ENCODE measurements at places on chromosomes 2 and 18. TPM values are rescaled to one million over a fixed set of nuclear protein-coding genes. Genes with fewer than 3 reads are reported as not detected.

DNA sequence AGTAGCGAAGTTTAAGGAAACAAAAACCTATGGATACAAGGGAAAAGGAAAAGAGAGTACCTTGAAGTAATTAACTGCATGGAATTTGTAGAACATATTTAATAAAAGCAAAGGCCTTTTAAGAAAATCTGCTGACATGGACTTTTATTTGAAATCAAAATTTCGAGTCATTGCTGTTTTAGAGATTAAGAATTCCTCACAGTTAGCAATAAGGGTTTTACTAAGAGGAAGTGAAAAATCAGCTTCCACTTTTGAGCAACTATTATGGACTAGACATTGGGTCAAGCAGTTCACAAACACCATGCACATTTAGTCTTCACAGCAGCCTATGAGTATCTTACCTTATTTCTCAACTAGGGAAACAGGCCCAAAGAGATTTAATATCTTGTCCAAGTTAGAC is 876.3 kb downstream of the BCL11A start:
- DNase-seq = no peak

GRCh38 chr2:118548880-118549488 is 298.5 kb downstream of the EN1 start:
- DNase-seq = no peak

DNA sequence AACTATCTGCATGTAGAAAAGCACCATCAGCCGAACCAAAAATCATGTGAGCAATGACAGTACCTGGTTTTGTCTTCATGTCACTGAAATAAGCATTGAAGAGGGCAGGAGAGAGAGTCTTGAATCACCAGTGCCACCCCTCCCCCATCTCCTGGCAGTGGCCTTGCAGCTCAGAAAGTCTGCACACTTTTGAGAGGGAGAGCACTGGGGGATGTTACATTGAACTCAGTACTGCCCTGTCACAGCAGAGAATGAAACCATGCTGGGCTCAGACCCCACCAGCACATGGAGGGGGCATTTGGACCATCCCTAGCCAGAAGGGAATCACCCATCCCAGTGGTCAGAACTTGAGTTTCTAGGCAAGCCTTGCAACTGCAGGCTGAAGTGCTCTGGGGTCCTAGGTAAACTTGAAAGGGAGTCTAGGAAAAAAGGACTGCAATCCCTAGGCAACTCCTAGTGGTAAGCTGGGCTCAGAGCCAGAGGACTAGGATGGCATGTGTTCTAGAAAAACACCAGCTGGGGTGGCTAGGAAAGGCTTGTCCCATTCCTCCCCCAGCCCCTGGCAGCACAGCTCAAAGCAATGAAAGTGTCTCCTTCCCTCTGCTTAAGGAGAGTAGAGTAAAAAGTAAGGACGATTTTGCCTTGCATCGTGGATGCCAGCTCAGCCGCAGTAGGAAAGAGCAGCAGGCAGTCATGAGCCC is 259.9 kb upstream of the MYT1L start:
- peak; percentile 13 for DNase-seq

Gene FBXO15
- 3.1 TPM for total RNA-seq

Gene SCN7A
- total RNA-seq = 1.6 TPM

- DNase-seq = no peak
Measured at GRCh38 chr2:43326101-43326825, 99.9 kb upstream of the ZFP36L2 start.

DNA sequence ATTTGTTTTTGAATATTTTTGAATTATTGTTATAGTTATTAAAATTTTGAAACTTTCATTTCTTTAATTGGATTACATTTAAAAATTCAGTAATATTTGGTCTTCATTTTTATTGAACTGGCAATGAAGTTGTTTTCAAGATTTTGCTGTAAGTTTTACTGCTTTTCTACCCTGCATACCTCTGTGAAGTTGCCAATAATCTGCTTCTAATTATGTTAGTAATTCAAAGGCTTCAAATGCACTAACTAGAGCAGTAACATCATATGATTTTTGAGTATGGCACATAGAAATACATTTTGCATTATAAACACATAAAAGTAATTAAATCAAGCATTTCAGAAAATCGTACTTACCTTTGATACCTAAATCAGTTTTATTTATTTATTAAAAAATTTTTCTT is 40.3 kb upstream of the FAM171B start:
- no peak for DNase-seq

GRCh38 chr2:209976698-209977385 is 25.6 kb upstream of the RPE start:
- no peak for DNase-seq

GRCh38 chr18:8450013-8450412 is 159.2 kb upstream of the RAB12 start:
- no peak for DNase-seq

Gene RAB6D
- 0.62 TPM for total RNA-seq

Gene ARHGEF33
- 3.9 TPM for total RNA-seq

GRCh38 chr2:144261966-144262365 is 258.0 kb downstream of the ZEB2 start:
- no peak for DNase-seq

Gene EDAR
- not detected for total RNA-seq

Gene UGP2
- 83.9 TPM for total RNA-seq

DNA sequence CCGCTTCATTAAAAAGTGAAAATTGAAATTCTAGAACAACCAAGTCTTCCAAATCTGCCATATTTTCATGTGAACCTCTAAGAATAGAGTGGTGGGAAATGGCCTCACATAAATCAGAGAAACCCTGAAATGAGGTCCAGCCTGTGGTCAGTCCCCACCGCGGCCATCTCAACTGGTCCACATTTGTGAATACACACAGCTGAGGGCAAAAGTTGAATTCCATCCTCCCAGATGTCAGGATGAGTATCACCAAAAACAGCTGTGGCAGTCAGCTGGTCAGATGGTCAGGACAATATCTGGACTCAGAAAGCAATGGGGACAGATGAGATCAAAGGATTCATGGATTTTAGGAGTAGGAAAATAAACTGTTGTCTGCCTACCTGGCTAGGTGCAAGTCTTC is 219.4 kb upstream of the NCKAP5 start:
- no peak for DNase-seq

GRCh38 chr2:223029287-223029686 is 22.7 kb upstream of the KCNE4 start:
- DNase-seq = no peak

Gene ZSWIM2
- total RNA-seq = 1.2 TPM

Gene CD302
- 2.5 TPM for total RNA-seq

Gene ACVR1C
- total RNA-seq = 20.7 TPM

Gene NEU4
- 0.31 TPM for total RNA-seq

DNA sequence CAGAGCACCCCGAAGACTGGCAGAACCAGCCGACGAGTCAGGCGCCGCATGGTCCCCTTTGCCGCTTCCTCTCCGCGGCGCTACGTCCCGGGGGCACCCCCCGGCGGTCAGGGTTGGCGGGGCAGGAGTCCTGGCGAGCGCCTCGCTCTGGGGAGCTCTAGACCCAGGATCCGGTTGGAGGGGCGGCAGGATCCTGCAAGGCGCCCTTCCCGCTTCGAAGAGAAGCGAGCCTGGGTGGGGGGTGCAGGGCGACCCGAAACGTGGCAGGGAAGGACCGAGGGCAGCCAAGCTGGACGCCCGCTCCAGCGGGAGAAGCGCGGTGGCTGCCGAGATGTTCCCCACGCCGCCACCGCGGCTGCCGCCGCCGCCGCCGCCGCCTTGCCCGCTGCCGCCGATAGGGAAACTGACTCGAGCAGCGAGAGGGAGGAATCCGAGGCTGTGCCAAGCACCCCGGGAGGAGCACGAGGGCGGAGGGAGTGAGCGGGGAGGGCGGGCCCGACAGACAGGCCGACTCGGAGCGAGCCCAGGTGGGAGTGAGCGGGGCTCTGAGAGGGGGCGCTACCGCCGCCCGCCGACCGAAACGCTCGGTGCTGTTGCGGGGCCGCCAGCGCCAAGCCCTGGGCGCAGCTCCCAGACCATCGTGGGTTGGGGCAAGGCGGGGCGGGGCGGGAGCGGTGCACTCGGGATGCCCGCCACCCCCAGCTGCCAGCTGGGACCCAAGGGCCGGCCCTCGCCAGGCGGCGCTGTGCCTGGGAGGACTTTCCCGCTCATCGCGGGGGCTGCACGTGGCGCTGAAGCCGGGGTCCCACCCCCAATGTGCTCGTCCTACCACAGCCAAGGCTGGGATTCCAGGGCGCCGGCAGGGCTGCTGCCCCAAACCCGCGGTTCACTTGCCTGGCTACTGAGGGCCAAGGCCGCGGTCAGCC is at the start of gene GALNT14:
Gene GALNT14, minus strand, starts transcription at position 404 of the 926 bp plus-strand sequence. Its CDS starts 354 bp downstream, at position 50.
- peak; percentile 62 for DNase-seq

GRCh38 chr2:47460766-47461165 is 57.8 kb downstream of the MSH2 start:
- no peak for DNase-seq

DNA sequence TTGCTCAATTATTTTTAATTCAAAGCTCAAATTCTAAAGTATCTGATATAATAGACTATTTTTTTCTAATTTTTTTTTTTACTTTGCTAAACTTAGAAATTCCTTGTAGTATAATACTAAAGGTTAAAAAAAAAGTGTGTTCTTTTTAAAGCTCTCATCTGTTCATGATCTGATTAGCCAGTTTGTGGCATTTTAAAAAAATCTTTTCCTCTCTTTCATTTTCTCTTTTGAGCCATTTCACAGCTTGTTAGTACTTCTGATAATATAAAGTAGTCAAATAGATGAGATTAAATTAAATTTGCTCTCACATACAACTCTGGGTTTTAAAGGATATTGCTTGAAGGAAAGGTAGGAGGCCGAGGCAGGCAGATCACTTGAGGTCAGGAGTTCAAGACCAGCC is 40.7 kb upstream of the NEMP2 start:
- DNase-seq = no peak

DNA sequence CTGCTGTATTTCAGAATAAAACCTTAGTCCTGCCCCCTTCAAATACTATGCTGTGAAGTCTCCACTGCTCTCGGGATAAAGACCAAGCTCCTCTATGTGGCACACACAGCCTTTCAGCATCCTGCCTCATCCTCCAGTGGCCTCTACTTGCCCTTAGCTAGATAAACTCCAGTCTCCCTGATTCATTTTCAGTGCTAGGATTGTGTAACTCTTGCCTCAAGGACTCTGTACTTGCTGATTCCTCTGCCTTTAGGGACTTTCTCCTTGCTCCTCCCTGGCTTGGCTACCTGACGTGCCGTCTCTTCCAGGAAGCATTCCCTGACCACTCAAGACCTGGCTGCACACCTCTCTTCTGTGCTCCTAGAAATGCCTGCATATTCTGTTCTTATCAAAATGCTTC is 416.7 kb downstream of the MTX2 start:
- no peak for DNase-seq

DNA sequence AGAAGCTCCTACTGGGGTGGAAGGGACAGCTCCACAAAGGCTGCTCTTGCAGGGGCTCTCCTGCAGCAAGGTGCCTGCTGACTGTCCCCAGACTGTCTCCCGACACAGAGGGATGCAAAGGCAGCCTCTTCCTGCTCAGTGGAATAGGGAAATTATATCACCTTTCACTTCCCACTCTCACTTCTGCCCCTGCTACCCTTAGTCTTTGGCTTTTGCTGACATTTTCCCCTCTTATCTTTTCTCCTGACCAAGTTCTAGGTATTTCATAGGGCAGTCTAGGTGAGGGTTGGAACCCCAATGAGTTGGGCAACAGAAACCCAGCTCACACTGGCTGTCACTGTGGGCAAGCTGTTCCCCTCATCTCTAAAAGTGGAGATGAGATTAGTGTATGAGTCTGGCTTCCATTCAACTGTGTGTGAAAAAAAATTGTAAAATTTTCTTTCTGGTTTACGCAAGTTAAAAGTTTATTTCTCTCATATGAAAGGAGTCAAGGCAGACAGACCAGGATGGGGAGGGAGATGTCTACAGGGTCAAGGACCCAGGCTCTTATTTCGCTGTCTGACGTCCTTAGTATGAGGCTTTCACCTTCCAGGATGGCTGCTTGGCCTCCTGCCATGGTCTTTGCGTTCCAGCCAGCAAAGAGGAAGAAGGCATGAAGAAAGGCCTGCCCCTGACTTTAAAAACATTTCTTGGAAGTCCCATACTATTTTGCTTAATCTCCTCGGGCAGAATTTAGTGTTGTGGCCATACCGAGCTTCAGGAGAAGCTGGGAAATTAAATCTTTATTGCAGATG is 7.5 kb upstream of the MOCOS start:
- DNase-seq = no peak

Gene TSN
- 78.3 TPM for total RNA-seq

DNA sequence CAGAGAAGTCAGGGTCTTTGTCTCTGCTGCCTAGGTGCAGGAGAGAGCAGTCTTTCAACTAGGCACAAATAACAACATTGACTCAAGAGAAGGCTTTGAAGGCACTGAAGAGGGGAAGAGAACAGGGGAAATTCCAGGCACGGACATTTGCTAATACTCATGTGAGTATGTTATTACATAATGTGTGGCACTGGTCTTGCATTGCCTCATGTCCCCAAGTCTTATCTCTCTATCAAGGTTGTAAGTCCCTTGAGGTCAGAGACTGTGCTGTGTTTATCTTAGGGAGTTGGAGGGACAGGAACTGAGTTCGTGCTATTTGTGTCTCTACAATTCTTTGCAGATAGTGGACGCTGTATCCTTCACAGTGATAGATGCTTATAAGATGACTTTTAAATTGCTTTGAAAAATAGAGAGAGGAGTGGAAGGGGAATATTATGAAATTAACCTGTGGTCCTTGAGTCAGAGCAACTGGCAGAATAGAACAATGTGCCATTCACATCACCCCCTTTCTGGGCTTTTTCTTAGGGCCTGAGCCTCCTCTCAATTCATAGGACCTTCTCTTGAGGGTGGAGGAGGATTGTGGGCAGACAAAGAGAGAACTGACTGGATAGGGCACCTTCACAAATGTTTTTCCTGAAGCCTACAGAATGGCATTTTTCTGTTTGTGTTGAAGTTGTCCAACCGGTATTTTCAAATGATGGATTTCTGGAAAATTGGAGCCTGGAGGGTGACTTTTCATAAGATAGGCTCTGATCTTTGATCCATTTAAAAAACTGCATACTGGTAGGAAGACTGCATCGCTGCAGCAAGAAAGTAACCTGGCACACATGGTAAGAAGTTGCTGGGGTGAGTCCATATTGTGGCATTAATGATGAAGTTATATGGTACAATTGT is 96.6 kb upstream of the CXCR4 start:
- no peak for DNase-seq

- no peak for DNase-seq
Measured at GRCh38 chr18:26703170-26703930, 155.0 kb upstream of the KCTD1 start.

DNA sequence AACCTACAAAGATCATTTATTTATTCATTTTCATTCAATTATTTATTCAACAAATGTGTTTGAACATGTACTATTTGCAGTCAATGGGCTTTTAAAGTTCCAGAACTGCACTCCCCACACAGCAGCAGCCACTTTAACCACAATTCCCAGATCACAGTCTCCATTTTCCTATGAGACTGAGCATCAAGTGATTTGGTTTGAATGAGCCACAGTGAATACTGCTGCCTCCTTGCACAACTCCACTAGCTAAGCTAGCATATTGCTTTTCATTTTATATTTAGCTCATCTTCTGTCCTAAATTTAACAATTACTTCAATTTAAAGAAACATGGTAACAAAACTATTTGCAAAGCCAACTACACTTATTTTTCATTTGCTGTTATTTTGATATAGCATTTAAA is 353.4 kb upstream of the VRK2 start:
- DNase-seq = no peak

Gene SCN3A
- 315 TPM for total RNA-seq

Gene MYO7B
- not detected for total RNA-seq

Gene SCYGR4
- not detected for total RNA-seq

GRCh38 chr2:11582612-11582861 is 48.7 kb downstream of the GREB1 start:
- no peak for DNase-seq
